ENCODE measurements at places on chromosomes 16 and 17.

- no peak for DNase-seq
Observed at GRCh38 chr17:34503528-34504195, 75.7 kb upstream of the TMEM132E start.

DNA sequence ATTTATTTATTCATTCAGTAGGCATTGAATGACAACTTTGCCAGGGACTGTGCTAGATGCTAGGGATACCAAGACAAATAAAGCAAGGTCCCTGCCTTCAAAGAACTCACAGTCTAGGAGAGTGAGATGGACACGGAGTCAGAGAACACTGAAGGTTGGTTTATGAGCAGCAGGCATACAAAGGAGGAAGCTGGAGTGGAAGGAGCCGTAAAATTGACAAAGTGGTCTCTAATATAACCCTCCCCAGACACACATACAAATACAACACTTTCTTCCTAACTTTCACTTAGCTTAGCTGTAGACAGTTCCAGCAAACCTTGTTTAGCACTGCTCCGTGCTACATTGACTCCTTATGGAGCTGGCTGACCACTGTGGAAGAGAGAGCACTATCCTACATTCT is 229.7 kb downstream of the IRX3 start:
- DNase-seq = no peak

DNA sequence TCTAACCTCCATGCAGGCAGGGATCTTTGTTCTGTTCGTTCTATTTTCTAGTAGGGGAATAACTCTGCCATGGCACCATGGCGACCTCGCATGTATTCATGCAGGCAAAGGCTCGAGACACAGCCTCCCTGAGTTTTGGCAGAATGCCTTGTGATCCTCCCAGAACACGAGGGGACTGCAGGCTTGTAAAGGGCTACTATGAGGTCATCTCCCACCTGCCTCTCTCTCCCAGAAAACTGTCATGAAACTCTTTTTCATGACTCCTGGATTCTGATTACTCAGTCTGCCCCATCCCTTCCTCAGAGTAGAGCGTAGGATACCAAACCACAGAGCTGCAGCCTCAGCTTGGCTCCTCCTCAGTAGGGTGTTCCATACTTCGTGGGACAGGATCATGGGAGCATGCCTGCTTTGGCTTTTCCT is 64.3 kb downstream of the IGF2BP1 start:
- no peak for DNase-seq

- DNase-seq = no peak
Observed at GRCh38 chr17:34434052-34434451, 71.0 kb upstream of the CCL1 start.

- DNase-seq = no peak
Observed at GRCh38 chr17:33725675-33726271, 432.7 kb upstream of the ASIC2 start.

GRCh38 chr16:17327664-17328335 is 143.0 kb downstream of the XYLT1 start:
- no peak for DNase-seq

- no peak for DNase-seq
Observed at GRCh38 chr17:70379945-70380344, 210.6 kb downstream of the KCNJ2 start.

- DNase-seq = no peak
Observed at GRCh38 chr17:45200701-45201100, 21.0 kb upstream of the FMNL1 start.

GRCh38 chr17:9370467-9370866 is 205.2 kb downstream of the STX8 start:
- no peak for DNase-seq

DNA sequence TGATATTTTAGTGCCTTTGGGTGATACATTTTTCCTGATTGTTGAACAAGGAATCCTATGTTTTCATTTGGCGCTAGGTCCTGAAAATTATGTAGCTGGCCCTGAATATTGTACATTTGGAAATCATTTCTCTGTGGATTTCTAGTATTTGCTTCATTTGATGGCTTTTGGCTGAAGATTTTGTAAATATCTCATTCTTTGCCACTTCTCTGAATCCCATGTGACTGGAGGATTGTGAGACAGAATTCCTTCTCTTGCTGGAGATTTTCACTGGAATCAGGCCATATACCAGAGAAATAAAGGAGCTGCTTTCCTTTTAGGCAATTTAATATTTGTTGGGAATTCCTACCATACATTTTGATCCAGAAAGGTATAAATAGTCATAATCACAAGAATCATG is 8.6 kb downstream of the KRT28 start:
- no peak for DNase-seq

DNA sequence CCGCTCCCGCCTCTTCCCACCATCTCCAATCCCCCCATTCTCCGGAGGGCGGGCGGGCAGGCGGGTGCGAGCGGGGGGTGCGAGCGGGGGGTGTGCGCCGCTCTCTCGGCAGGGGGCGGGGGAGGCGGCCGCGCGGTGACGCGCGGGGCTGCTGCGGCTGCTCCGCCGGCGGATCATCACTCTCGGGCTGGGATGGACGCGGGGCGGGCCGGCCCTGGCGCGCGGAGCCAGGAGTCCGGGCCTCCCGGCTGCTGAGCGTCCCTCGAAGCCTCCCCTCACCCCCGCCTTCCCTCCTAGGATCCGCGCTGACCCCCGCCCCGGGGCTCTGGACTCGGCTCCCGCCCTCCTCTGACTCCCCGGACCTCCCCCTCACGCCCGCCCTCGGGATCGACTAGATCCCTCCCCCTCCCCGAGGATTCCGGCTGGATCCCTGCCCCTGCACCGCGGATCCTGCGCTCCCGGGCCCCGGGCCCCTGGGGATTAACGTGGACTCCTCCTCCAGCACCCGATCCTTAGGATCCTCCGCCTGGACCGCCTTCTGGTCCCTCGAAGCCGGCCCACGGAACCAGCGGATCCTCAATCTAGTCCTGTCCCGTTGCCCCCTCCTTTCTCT is 946 bp upstream of the TMEM256 start:
- no peak for DNase-seq

- no peak for DNase-seq
Observed at GRCh38 chr17:13474073-13474800, 127.5 kb downstream of the HS3ST3A1 start.

DNA sequence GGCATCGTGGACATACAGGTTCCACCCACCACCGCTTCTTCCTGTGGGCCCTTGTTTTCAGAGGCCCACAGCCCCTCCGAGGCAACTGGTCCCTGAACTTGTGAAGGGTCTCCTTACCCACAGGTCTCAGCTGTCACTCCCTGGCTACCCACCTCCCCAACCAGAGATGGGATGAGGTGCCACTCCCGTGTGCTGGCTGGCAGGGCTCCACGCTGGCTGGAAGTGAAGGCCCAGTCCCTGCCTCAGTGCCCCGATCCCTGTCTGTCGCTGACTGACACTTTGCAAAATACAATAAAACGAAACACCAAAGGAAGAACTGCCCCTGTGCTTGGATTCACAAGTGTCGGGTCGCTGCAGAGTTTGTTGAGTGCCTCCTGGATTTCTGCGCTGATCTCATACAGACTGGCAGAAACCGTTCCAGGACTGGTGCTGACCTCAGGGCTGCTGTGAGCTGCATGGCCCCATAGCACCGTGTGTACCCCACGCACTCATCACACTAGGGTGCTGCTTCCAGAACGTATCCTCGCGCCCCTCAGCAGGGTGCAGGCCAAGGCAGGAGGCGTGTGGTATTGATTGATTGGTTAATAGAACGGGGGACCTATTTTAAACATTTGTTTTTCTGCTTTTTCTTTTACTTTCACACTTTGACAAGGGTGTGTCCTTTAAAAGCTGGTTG is 57.0 kb downstream of the PGS1 start:
- DNase-seq = no peak

DNA sequence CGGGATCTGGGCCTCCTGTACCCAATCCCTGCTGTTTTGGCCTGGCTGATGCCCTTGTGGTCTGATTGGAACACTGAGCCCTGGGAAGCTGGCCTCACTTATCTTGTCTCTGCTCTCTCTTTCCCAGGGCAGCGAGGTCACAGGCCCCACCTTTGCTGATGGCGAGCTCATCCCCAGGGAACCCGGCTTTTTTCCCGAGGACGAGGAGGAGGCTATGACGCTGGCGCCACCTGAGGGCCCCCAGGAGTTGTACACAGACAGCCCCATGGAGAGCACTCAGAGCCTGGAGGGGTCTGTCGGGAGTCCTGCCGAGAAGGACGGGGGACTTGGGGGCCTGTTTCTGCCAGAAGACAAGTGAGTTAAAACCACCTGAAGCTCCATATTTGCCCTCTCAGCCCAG is 126.0 kb downstream of the RAB11FIP4 start:
- DNase-seq = no peak

DNA sequence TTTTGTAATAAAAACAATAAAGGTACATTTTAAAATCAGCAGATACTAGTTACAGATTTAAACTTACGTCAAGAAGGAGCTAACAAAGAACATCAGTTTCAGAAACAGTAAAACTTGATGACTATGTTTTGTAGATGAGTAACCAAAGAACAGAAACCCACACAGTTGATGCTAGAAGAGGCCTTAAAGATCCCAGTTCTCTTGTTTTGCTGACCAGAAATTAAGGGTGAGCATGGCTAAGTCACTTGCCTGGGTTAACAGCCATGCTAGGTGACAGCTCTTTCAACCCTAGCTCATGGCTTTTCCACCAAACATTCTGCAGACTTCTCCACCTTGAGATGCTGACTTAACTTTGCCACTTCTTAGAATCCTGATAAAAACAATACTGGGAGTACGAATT is 26.4 kb downstream of the STX8 start:
- no peak for DNase-seq

DNA sequence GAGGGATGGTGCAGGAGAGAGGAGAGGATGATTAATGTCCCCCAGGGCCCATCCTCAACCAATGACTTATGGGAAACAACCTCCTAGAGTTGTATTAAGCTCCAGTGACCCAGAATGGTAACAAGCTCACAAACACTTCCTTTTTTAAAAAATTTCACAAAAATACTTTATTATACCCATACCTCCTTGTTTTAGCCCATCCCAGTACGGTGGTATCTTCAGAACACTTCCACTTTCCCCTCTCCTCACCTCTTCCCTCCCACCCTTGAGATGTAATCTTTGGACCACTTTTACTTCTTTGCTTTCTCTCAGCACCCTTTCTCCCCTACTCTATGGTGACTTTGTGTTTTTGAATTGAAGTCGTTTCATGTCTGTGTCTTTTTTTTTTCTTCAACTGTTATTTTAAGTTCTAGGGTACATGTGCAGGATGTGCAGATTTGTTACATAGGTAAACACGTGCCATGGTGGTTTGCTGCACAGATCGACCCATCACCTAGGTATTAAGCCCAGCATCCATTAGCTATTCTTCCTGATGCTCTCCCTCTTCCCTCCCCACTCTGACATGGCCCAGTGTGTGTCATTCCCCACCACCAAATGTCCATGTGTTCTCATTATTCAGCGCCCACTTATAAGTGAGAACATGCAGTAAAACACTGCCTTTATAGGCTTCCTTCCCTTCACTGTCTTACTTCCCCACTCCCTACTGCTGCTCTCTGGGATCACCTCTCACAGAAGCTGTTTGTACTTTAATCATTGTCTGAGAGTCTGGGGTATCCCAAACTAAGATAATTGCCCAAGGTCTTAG is 124.5 kb downstream of the PRKCB start:
- no peak for DNase-seq

- no peak for DNase-seq
Observed at GRCh38 chr16:17354141-17354601, 116.6 kb downstream of the XYLT1 start.

- DNase-seq = no peak
Observed at GRCh38 chr17:3904501-3904900, 11.6 kb upstream of the CAMKK1 start.

DNA sequence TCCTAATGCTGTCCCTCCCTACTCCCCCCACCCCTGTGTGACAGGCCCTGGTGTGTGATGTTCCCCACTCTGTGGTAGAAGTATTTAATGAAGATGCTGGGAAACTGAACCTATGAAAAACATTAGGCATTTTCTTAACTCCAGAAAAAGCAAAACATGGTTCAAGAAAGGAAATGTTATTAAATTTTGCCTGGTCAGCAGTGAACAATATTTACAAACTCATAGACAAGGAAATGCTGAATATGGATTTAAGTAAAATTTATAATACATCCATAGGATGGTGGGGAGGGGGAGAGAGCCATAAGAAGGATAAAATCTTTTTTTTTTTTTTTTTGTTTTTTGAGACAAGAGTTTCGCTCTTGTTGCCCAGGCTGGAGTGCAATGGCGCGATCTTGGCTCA is 10.8 kb upstream of the CRYBA1 start:
- no peak for DNase-seq

DNA sequence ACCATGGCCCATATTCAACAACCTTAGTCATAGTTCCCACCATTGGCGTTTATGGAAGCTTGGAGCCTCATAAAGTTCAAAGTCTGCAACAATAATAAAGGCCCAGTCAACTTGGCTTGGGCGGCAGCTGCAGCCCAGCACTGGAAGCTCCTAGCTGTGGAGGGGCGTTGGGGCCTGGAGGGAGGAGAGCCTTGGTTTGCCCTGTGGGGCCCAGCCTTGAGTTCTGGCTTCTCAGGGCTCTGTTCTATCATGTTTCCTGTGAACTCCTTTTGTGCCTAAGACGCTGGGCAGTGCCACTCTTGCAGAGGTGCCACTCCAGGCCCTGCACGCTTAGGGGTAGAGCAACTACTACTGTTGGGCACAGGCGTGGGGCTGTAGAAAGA is 927 bp upstream of the ENGASE start:
- no peak for DNase-seq

GRCh38 chr16:50705436-50706110 is 12.2 kb downstream of the NOD2 start:
- no peak for DNase-seq

DNA sequence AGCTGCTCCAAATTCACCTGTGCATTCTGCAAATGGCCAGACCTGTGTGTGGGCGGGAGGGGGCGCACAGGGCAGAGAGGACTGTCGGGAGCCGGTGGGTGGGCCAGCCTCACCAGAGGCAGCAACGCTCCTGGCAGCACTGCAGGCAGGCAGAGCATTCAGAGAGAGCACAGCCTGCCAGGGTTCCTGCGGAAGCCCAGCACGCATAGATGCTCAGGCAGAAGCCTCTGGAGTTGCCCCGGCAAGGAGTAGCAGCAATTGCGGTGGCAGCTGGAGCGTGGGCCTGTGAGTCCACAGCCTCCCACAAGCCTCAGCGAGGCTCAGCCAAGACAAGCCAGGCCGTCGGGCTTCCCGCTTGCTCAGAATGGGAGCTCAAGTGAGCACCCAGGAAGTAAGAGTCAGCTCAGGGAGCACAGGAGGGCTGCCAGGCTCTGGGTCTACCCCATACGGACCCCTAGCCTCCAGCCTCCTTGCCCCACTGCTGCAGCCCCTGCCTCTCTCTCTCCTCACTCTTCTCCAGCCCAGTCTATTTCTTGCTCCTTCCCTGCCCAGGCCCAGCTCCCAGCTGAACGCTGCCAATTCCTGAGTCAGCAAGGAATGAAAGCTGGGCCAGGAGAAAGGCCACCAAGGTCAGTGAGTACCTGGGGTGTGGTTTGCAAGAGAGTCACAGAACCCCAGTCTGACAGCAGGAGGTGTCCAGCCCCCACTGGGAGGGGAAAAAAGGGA is 9.6 kb downstream of the EMC6 start:
- DNase-seq = no peak

DNA sequence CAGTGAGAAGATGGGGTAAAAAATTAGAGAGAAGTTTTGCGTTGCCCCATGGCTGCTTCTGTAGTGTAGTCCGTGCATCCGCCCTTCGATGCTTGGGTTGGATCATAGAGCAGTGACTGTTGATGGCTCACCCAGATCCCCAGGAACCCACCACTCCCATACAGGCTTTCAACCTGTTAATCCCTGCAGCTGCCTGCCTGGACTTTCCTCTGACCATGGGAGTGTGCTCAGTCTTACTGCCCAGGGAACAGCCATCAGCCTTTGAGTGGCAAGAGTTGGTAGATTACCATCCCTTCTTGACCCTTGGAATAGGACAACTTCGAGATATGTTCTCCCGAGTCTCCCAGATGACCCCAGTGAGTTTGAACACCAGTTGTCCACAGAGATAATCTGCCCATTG is 299.5 kb upstream of the HSBP1 start:
- no peak for DNase-seq

- no peak for DNase-seq
Observed at GRCh38 chr16:16083421-16084156, 134.2 kb downstream of the ABCC1 start.
